SHP77 (cell line): ENCODE measurements at places on chromosomes 3 and 15.

- DNase-seq = no peak
Observed at GRCh38 chr3:109440353-109440752, 103.0 kb upstream of the DPPA4 start.

DNA sequence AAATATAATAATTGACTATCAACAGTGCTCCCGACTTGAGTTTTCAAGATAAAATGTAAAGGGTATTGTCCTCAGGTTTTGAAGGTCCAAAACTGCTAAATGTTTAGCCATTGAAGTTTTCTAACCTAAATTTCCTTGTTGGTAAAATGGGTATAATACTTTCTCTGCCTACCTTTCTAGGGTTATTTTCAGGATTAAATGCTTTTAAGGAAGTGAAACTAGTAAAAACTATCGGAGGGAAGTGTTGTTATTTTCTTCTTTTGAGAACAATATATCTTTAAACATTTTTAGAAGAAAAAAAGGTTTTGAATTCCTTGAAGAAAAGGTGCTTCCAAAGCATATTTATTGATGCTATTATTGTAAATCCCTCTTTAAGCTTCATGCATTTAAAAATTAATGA, 67.3 kb downstream of the FILIP1L start:
- no peak for DNase-seq

GRCh38 chr15:69908590-69909420, 188.9 kb downstream of the TLE3 start:
- no peak for DNase-seq

GRCh38 chr3:10505791-10506585, 602 bp upstream of the ATP2B2 start:
- DNase-seq = no peak

DNA sequence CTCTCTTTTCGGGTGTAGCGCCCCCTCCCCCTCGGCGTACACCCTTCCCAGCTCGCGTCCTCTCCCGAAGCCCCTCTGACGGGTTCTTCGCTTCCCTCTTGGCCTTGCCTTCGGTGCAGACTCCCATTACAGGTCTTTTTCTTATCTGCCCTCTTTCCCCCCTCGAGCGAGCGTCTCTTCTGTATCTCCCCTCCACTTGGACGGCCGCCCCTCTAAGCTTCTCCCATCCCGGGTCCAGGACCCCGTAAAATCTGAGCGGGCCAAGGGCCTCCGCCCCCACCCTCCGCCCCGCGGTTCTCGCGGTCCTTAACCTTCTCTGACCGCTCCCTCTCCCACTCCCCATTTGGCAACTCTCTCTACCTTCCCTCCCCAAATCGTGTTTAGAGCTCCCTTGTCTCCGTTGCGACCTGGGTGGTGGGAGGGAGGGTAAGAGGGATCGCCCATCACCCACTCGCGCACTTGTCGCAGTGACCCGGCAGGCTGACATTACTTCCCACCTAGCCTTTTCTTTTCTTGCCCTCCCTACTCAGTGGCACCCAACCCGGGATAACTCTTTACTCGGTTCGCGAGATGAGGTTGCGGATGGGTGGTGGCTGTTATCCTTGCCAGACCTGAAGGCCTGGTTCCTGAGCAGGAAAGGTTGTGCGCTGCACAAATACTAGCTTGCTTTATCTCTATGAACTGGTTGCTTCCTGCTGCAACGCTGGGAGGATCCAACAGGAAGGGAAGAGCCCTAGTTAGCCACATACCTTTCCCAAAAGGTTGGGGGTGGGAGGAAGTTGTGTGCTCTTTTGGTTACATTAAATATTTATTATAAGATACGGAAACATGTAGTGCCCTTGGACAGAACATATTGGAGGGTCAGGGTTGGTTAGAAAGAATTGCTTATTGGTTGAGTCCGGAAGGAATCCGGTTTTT, 922 bp downstream of the RAB11A start:
- DNase-seq = peak; percentile 28

DNA sequence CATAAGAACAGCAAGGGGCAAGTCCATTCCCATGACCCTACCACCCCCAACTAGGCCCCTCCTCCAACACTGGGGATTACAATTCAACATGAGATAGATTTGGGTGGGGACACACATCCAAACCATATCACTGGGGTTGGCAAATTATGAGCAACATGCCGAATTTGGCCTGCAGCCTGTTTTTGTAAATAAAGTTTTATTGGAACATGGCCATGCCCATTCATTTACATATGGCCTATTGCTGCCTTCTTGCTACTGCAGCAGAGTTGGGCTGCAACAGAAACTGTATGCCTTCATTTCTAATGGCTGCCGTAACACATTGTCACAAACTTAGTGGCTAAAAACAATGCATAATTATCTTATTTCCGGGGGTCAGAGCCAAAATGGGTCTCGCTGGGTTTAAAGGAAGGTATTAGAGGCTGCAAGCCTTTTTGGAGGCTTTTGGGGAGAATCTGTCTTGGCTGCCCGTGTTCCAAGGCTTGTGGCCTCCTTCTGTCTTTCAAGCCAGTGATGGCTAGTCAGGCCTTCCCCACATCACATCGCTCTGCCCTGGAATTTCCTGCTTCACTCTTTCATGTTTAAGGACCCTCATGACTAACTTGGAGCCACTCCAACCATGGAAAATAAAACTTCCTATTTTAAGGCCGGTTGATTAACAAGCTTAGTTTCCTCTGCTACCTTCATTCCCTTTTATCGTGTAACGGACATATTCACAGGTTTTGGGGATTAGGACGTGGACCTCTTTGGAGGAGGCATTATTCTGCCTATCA, 428.5 kb upstream of the PROK2 start:
- no peak for DNase-seq

DNA sequence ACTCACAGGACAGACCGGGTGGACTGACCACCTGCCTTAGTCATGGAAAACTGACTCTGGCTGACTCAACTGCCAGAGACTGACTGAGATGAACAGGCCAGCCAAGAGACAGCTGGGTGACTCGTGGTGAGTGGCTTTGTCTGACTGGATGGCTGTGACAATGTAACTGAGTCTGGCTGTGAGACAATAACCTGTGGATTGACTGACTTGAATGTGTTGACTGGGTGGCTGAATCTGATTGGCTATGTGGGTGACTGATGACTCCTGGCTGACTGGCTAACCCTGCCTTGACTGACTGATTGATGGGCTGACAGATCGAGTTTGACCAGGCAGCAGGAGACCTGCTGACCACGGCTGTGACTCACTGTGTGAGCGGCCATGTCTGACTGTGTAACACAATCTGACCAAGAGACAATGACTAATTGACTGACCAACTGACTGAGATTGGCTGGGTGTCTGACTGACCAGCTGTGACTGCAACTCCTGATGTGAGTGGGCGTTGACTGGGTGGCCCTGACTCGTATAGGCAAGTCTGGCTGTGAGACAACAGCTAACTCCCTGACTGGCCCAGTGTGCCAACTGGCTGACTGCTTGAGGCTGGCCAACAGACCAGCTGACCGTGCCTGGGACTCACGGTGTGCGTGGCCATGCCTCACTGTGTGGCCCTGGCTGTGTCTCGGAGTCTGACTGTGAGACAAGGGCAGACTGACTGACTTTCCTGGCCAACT, 509.1 kb downstream of the SHQ1 start:
- peak; percentile 16 for DNase-seq

- no peak for DNase-seq
Observed at GRCh38 chr3:196537319-196537984, 22.3 kb upstream of the SMCO1 start.

- no peak for DNase-seq
Observed at GRCh38 chr3:145118303-145118702, 1042.7 kb downstream of the PLOD2 start.

GRCh38 chr15:80695911-80696661, 976 bp downstream of the ABHD17C start:
- DNase-seq = peak; percentile 45

- no peak for DNase-seq
Observed at GRCh38 chr3:129077222-129077621, 16.6 kb downstream of the GP9 start.

DNA sequence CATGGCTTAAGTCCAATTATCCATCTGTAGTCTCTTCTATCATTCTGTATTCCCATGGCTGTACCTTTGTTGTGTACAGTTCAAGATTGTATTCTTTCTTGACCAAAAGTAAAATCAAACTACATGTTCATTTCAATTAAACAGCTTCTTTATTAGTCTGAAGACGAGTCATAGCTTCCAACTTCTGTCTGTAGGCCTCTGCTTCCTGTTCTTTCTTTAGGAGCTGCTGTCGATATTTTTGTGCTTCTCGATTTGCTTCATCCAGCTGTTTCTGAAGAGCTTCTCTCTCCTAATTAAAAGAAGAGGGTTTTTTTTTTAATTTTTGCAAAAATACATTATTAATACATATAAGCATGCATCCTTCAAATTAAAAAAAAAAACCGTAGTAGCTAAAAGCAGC, 13.0 kb upstream of the HDC start:
- no peak for DNase-seq

DNA sequence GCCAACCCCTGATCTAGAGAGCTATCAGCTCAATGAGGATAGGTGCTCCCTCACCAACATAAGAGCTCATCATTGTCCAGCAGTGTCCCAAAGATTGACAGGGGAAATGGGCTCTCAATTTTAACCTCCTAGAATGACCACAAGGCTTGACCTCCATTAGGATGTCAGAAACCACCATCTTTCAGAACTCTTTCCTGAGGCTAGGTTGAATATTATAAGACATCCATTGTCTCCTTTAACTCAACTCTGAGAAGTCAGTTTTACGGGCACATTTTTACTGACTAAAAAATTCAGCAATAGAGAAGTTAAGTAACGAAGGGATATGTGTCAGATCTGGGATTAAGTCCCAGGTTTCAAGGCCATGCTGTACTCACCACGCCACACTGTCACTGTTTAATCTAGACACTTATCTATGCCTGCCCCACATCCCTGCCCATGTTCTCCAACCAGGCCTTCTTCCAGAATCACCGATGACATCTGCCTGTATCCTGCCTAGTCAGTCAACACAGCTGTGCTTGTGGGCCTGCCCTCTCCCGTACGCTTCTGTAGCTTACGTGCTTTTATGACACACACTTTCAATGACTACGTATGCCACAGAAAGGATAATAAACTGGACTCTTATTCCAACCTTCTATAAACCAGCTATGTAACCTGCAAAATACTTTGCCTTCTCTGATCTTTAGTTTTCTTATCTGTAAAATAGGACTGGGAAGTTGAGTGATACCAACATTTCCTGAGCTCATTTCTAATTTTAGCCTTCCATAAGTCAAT, 17.1 kb upstream of the MUC13 start:
- DNase-seq = peak; percentile 79

DNA sequence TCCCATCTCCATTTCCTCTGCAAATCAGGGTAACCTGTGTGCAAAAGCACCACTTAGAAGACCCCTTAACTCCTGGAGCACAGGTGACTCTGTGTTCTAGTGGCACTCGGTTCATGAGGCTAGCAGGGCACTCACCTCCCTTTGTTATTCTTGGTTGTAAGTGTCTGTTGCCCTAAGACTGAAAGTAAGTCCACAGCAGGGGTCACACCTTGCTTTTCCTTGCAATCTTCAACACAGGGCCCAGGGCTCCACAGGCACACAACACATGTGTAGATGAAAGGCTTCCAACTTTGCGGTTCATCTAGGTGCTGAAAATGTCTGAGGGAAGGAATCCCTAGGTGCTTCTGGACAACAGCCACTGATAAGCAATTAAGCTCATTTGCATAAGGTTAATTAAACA, 2.9 kb downstream of the RNU6-1 start:
- no peak for DNase-seq

DNA sequence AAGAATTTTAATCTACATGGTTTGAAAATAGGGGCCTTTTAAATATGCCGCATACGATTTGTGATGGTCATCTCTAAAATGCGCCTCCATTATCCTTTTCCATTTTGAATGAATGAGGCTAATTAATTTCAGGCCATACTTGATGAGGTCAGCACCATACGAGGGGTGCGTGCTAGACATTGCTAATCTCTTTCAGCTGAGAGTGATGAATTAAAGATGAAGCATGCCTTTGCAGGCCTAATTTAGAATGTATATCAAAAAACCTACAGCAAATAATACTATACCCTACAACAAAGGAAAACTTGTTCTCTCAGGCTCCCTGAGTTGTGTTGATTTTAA, 18.6 kb upstream of the NR2F2 start:
- no peak for DNase-seq

DNA sequence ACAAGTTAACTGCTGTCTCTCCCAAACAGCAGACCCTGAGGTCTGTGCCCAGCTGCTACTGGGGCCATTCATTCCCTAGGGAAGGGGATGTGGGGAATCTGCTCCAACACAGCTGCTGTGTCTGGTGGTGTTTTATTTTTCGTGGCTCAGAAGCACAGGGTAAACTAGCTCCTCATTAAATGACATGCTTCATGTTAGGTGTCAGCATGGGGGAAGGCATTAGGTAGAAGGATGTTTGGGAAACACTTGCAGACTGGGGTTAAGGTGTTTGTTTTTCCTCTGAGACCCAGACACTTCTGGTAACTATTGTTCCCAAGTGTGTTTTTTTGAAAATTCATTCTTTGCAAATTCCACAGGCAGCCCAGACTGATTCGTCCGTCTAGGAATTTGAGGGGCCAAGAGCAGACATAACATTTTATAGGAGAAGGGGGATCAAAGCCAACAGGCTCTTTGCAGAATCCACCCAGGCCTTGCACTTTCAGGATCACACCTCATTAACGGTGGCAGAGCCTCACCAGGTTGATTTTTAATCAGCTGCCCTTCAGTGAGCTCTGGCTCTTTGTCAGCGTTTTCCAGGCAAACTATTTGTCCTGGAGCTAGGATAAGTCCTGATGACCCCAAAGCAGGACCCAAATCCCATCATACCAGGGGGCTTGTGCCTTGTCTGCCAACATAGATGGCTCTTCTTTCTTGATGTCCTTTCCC, 65.4 kb upstream of the ITGA11 start:
- DNase-seq = no peak

GRCh38 chr3:869734-870133, 223.1 kb upstream of the CNTN6 start:
- DNase-seq = no peak

GRCh38 chr15:58313304-58313703, 118.5 kb upstream of the LIPC start:
- DNase-seq = no peak

- DNase-seq = no peak
Observed at GRCh38 chr3:32335365-32336112, 56.1 kb upstream of the CMTM7 start.

- DNase-seq = no peak
Observed at GRCh38 chr3:86993704-86994103, 2.8 kb upstream of the VGLL3 start.
